Suprapubic skin (tissue), 4 donors: ENCODE measurements at places on chromosomes 3 and 15. TPM values are rescaled to one million over a fixed set of nuclear protein-coding genes. Genes with fewer than 3 reads are reported as not detected.

The HTR3E gene
- 1.1 TPM for total RNA-seq

The IDH2 gene
- 77.6 TPM for total RNA-seq

The CLDN16 gene
- 12.8 TPM for total RNA-seq

The TRIP4 gene
- total RNA-seq, result 14.1 TPM

The LDHAL6B gene
- total RNA-seq, result not detected

The FAM107A gene
- 18.1 TPM for total RNA-seq

The CLEC3B gene
- 28.2 TPM for total RNA-seq

The LRRK1 gene
- total RNA-seq, result 17.0 TPM

The SMARCC1 gene
- total RNA-seq, result 41.0 TPM

The CTXN2 gene
- not detected for total RNA-seq
